Substantia nigra (tissue), 51 donors: ENCODE measurements at places on chromosomes 12 and 14.

DNA sequence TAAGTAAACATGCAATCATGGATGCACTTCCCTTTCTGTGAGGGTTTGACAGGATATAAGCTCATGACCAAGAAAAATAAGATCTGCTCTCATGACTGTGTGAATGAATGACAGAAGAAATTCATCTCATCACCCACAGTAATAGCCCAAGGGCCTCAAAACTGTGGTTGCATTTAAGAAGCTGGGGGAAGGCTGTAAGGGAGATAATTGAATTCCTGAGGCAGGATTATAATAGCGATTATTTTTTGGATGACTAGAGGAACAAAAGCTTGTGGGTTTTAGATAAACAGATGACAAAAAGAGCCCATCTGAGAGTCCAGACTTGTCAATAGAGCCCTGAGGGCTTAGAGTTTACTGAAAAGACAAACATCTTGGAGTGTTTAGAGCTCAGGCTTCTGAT lies 161.2 kb downstream of the NTF3 start:
- DNase-seq = no peak

DNA sequence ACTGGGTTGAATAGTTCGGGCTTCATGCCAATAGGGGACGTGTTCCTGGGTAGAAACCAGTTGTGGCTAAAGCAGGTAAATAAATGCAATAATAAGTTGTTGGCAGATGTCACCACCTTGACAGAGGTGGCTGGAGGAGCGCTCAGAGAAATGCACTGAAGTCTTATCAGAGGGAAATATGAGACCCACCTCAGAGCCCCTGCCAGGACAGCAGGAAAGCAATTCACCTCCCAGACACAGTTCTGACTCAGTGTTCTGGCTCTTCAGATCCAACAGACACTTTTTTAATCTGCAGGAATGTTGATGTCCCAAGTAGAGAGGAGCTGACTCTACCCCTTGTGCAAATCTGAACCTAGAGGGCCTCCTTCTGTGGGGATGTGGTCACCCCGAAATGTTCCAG lies 687.1 kb upstream of the FBXO33 start:
- DNase-seq = no peak

DNA sequence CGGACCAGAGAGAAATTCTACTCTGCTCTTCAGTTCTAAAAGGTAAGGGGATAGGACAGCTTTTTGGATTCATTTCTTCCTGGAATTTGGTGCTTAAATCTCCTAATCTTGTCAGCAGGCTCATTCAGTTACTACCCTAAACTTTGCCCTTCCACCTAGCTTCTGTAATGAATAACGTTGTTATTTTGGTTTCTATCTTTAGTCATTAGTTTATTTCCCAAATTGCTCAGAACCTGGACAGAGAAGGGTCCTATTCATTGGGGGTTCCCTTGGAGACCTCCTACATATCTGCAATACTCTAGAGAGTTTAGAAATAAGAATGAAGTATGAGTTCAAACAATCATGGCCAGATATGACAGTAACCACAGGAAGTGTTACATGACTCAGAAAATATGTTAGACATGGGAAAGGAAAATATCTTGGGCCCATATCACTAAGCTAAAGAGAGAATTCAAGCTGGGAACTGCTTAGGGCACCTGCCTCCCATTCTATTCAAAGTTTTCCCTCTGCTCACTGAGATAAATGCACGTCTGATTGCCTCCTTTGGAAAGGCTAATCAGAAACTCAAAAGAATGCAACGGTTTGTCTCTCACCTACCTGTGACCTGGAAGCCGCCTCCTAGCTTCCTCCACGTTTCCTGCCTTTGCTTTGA lies 87.9 kb downstream of the GAS2L3 start:
- DNase-seq = no peak

- DNase-seq = no peak
Observed at GRCh38 chr12:42039176-42039575, 105.5 kb downstream of the GXYLT1 start.

GRCh38 chr14:55819610-55820304 lies 239.8 kb downstream of the KTN1 start:
- no peak for DNase-seq
